ENCODE measurements at places on chromosomes 5 and 9. TPM values are rescaled to one million over a fixed set of nuclear protein-coding genes. Genes with fewer than 3 reads are reported as not detected.

Gene ASPN
- total RNA-seq = not detected

Gene SAPCD2
- total RNA-seq = 60.3 TPM

Gene CCIN
- total RNA-seq = not detected

Gene IFNB1
- not detected for total RNA-seq

Gene TMEFF1
- 85.2 TPM for total RNA-seq

Gene ADRB2
- total RNA-seq = 1.3 TPM

Gene FAM153A
- total RNA-seq = not detected

Gene BTNL8
- 0.85 TPM for total RNA-seq

Gene HRCT1
- total RNA-seq = not detected

Gene ECM2
- not detected for total RNA-seq

Gene SH3RF2
- total RNA-seq = 1.1 TPM

Gene CDKN2B
- 0.83 TPM for total RNA-seq

Gene SLC25A48
- 1.5 TPM for total RNA-seq

Gene SPTLC1
- total RNA-seq = 100 TPM

Gene KIF12
- total RNA-seq = 4.3 TPM

Gene GGTA1
- not detected for total RNA-seq

GRCh38 chr5:175124251-175124813 is 319.6 kb downstream of the DRD1 start:
- DNase-seq = no peak

- no peak for DNase-seq
Observed at GRCh38 chr9:127873886-127874285, 3.6 kb downstream of the AK1 start.

GRCh38 chr9:75889977-75890471 is 449 bp upstream of the PCSK5 start:
- peak; percentile 33 for DNase-seq

DNA sequence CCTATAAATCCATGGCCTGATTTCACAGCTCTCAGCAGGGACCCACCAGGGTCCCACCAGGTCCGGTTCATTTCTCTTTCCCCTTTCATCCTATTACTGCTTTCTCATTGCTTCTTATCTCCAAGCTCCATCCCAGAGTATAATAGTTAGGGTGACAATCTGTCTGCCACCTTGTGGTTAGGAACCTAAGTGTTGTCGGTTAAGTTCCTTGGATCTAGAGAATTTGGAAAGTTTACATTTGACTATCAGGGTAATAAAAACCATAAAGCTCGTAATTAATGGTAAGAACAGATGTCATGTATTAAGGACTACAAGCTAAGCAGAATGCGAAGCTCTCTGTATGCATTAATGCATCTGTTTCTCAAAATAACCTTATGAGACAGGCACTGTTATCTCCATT is 259.1 kb downstream of the SH3GL2 start:
- DNase-seq = peak; percentile 40

DNA sequence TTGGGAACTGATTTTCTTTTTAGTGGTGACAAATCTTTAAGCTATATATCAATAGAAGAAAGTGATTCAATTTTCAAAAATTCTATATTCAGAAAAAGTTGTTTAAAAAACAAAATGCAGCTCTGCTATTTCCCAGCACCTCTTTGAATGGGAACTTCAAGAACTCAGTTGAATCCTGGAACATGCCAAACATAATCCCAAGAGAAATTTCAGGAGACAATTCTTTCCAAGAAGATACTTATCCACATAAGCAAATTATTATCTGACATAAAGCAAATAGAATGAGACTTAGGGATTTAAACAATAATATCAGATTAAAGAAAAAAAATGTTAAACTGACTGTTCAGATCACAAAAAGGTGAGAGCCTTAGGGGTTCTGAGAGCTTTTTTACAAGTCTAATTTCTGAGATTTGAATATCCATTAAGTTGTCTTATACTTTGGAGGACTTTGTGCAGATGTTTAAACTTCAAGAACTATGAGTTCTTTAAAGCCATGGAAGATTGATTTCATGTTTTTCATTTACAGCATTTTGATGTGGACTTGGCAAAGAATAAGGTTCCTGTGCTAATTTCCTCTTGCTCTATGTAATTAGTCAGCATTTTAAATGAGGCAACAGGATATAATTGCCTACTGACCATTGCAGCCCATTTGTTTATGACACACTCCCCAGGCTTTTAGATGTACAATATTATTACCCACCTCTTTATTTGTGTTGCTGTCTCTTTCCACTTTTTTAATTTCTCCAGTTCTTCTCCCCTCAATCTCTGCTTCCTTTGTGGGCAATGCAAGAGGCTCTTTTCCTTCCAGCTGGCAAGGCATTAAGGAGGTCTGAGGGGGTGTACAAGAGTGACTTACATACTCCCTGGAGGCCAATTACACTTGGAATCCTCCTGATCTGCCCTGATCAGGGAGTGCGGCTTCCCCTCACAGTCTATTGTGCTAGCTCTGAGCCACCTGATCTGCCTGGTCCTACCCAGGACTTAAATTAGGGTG is 419.1 kb downstream of the NR2F1-AS1 start:
- no peak for DNase-seq

- DNase-seq = no peak
Observed at GRCh38 chr5:139885172-139885856, 89.7 kb downstream of the PSD2 start.

- DNase-seq = peak; percentile 64
Observed at GRCh38 chr5:111735583-111736270, 21.3 kb downstream of the NREP start.

DNA sequence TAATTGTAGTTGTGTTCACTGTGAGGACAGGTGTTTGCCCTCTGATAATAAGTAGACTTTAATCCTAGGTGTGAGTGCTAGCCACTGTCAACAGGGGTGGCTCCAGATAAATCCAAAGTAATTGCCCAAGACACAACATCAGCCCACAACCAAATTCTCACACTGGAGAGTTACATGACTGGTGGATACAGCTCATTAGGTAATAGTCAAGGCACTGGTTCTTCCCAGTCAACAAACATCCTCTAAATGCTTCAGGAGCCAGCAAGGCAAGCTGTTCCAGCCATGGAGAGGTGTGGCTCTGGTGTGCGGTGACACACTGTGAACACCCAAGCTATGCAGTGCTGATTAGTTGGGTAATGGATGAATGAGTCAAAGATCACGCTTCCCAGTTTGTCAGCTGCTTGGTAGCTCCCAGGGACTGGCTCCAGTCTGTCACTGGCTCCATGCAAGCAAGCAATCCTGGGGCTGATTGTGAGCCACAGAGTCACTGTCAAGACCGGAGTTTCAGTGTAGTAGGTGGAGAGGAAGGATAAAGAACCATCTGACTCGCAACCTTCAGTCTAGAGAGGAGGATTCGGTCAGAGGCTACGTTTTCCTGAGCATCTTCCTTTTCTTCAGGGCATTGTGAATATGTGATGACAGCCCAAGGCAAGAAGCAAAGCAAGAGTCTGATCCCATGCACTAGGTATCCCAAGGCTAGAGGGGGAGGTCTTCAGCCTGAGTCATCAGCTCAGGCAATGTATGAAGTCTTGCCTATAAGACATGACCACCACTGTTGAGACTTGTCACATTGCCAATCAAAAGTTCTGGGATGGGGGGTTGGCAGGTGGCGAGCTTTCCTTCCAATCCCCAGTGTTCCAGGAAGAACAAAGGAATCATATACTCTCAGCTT is 63.1 kb downstream of the UGCG start:
- no peak for DNase-seq

DNA sequence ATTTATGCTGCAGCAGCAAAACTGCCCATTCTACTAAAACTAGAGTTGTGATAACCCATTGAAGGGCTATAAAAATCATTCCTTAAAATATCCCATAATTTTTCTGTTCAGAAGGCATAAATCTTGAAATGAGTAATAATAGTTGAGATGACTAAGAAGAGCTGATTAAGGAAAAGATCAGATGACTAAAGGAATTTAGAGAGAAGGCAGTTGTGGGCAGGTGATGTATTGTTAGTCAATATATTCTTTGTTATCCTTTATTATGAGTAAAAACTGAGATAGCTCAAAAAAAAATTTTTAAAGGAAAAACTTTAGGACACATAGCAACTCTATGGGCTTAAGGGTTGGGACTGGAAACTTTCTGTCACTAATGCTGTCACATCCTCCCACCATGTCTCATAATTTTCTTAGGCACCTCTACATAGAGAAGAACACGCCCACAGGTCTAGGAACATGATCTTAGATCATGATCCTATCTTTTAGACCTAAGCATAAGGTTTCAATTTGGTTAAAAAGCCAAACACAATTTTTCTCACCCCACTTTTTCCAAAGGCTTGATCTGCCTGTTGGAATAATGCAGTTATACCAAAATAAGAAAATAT is 597.5 kb upstream of the MEF2C start:
- DNase-seq = no peak

GRCh38 chr9:1619915-1620710 is 395.0 kb upstream of the SMARCA2 start:
- peak; percentile 51 for DNase-seq

- no peak for DNase-seq
Observed at GRCh38 chr9:134421888-134422287, 95.6 kb downstream of the RXRA start.

GRCh38 chr5:79974886-79975285 is 16.2 kb downstream of the MTX3 start:
- no peak for DNase-seq

GRCh38 chr5:75571547-75571946 is 39.7 kb upstream of the ANKDD1B start:
- DNase-seq = no peak

GRCh38 chr9:128551657-128552152 is 682 bp upstream of the SPTAN1 start:
- no peak for DNase-seq

DNA sequence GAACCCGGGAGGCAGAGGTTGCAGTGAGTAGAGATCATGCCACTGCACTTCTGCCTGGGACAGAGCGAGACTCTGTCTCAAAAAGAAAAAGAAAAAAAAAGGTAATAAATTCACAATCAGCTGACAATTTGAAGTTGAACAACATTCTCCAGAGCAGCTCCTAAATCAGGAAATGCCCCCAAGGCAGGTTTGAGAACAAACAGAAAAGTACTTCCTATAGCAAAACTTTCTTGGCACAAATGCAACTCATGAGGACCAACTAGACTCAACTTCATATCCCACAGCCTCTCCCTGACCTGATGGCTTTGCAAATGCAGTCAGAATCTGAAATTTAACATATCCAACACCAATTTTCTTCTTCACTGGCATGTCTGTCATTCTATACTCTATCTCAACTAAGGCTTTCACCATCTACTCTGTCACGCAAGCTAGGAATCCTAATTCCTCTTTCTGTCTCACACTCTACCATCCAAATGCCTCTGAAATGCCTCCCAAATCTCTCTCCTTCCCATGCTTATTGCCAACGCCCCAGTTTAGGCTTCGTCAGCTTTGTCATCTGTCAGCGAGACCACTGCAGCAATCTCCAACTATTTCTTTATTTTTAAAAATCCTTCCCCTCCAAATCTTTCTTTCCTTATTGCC is 113.3 kb downstream of the MAPKAP1 start:
- no peak for DNase-seq

GRCh38 chr5:123066016-123066415 is 23.0 kb upstream of the PRDM6 start:
- DNase-seq = no peak

DNA sequence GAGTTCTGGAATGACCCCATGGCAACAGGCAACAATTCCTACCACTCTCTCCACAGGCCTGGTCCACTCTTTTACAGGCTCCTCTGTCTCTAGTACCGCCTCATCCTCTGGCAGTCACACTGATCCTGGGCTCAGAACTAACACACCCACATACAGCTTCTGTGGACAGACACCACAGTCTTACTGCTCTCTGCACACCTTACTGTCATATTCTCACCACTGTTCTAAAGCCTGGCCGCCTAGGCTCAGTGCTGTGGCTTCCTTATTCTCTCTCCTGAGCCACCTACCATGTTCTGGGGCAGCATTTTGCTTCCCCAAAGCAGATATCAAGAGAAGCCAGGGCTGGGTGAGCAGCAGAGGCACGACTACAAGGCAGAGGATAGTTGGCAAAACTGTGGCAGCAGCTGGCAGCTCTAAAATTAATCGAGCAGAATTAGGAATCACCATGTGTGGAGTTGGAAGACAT is 14.8 kb downstream of the REEP5 start:
- DNase-seq = no peak

GRCh38 chr5:137862251-137862650 is 5.4 kb upstream of the MYOT start:
- no peak for DNase-seq

DNA sequence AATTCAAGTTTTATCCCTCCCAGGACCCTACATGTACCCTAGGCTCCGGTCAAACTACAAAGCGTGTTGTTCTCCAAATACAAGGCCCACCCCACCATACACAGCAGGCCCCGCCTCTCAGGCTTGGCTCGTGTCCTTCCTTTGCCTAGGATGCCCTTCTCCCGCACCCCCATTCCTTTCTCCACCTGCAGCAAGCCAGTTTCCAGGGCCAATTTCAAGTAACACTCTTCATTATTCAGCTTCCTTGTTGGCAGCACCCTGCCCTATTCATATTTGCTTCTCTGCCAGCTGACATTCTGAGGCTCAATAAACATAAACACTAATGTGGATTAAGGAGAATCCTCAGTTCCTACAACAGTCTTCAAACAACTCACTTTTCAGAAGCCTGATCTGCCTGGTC is 31.7 kb downstream of the EPB41L4B start:
- DNase-seq = peak; percentile 40

- DNase-seq = no peak
Observed at GRCh38 chr5:173441053-173441628, 112.9 kb upstream of the STC2 start.

DNA sequence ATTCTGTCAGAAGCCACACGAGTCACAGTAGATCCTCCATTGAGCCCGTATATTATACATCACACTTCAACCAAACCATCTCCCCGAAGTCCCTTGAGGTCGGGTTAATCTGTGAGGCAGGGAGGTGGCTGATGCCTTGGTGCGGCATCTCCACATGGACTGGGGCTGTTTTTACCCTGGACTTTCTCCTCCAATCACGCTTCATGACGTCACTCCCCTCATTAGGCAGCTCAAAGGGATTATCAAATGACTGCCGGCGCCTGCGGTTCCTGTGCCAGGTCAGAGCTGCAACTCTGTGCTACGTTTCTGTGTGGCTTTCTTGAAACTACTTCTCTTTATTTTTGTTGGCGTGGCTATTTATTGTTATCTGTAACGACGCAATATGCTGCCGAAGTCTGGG is 53.7 kb downstream of the TMOD1 start:
- no peak for DNase-seq

DNA sequence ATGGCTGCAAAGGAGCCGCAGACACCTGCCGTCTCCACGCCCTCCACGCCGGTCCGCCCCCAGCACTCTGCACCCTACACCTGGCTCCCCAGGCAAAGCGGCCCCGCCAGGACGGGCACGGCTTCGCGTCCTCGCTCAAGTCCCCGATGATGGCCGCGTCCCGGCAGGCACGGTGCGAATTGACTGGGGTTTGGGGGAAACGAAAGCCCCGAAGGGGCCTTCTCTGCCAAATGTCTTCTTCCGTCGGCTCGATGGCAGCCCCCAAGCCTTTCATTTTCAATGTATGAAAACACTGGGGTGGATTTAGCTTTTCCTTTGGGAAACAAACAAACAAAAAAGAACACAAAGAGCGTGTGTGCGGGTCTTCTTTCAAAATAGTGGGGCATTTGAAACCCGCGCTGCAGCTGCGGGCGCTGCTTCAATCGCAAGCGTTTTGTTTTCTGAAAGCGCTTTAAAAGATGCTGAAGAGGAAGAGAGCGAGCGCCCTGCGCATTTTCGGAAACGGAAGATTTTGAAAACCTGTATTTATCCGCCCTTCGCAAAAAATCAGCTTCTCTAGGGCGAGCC is 160.0 kb downstream of the RMI1 start:
- peak; percentile 76 for DNase-seq

GRCh38 chr5:132479111-132479951 is 11.2 kb downstream of the IRF1 start:
- no peak for DNase-seq
